ENCODE measurements at places on chromosomes 12 and 14.

- DNase-seq, result no peak
These were observed 118.1 kb upstream of the FOXN3 start for GRCh38 chr14:89534902-89535685.

DNA sequence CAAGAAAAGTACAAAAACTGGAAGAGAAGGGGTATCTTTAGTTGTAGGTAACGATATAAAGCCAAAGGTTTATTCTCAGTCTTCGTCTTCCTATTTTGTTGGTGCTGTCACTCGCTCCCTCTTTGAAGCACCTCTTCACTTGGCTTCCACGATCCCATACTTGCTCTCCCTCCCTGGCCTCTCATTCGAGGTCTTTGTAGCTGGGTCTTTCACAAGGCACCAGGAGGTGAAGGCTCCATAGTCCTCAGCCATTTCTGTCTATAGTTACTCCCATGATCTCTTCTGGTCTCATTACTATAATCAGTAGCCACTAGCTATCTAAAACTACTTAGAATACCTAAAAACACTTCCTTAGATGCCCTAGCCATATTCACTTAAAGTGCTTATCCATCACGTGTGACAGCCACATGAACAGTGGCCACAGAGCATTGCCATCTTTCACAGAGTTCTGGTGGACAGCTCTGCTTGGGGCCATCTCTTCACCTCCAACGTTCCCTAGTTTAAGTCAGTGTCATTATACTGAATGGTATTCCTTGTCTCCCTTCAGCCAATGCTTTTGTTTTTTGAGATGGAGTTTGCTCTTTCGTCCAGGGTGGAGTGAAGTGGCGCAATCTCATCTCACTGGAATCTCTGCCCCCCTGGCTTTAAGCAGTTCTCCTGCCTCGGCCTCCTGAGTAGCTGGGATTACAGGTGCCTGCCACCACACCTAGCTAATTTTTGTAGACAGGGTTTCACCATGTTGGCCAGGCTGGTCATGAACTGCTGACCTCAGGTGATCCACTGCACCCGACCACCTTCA is 57.1 kb downstream of the ATP2A2 start:
- DNase-seq, result no peak

DNA sequence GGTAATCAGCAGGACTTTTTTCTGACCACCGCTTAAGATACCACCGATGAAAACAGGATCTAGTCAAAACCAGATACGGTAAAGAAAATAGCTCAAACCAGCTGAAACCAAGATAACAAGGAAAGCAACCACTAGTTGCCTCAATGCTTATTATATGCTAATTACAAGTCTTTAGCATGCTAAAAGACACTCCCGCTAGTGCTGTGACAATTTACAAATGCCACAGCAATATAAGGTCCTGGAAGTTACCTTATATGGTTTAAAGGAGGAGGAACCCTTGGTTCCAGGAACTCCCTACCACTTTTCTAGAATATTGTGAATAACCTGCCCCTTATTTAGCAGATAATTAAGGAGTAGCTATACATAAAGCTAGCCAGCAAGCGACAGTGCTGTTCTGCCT is 976.4 kb upstream of the SEL1L start:
- no peak for DNase-seq

- DNase-seq, result no peak
These were observed 11.3 kb downstream of the GARIN6 start for GRCh38 chr12:99658671-99659349.

DNA sequence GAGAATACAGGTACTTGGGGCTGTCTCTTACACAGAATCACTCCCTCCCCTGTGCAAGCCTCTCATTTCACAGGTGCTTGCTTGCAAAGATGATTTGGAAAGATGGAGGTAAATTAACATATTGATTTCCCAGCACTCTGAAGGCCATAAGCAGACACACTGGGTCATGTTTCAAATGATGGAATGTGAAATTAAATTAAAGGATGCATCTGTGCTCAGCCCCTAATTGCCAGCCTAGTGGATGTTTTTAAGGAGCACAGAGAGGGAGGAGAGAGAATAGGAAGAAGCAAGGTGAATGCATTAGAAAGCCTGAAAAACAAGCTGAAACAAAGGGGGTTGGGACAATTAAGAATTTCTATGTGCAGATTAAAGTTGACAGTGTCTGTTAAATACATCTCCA is 96.1 kb upstream of the GRIP1 start:
- no peak for DNase-seq

GRCh38 chr12:69738351-69739286 is at the start of gene RAB3IP:
RAB3IP (plus strand) TSS chr12:69738860; CDS start chr12:69755409, 16,549 bp downstream.
- DNase-seq, result peak; percentile 87

- no peak for DNase-seq
These were observed 40.1 kb upstream of the AMN start for GRCh38 chr14:102882226-102882906.

DNA sequence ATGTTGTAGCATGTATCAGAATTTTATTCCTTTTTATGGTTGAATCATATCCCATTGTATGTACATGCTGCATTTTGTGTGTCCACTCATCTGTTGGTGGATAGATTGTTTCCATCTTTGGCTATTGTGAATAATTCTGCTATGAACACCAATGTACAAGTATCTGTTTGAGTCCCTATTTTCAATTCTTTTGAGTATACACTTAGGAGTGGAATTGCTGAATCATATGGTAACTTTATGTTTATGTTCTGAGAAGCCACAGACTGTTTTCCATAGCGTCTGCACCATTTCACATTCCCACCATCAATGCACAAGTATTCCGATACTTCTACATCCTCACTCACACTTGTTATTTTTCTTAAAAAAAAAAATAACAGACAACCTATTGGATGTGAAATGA is 91.5 kb downstream of the ARF6 start:
- DNase-seq, result no peak

DNA sequence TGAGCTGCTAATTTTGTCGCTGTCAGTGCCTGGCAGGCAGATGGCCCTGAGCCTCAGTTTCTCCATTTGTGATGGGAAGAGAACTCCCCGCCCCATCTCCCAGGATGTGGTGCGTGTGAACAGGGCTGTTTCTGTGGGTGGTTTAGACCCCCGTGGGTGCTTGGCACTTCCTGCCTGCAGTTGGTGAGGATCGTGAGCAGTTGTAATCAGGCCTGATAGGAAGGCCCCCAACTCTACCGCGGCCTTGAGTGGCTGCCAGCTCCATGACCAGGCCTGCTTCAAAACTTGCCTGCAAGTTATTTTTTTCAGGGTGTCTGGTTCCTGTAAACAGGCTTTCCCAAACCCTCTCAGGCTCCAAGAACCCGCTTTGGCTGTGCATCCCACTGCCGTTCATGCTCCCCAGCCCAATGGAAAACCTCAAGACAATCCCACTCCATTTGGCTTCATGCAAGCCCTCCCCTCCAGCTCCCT is 138.4 kb downstream of the ZFP36L1 start:
- DNase-seq, result no peak

- no peak for DNase-seq
These were observed 22.7 kb upstream of the PNMA1 start for GRCh38 chr14:73736842-73737241.

DNA sequence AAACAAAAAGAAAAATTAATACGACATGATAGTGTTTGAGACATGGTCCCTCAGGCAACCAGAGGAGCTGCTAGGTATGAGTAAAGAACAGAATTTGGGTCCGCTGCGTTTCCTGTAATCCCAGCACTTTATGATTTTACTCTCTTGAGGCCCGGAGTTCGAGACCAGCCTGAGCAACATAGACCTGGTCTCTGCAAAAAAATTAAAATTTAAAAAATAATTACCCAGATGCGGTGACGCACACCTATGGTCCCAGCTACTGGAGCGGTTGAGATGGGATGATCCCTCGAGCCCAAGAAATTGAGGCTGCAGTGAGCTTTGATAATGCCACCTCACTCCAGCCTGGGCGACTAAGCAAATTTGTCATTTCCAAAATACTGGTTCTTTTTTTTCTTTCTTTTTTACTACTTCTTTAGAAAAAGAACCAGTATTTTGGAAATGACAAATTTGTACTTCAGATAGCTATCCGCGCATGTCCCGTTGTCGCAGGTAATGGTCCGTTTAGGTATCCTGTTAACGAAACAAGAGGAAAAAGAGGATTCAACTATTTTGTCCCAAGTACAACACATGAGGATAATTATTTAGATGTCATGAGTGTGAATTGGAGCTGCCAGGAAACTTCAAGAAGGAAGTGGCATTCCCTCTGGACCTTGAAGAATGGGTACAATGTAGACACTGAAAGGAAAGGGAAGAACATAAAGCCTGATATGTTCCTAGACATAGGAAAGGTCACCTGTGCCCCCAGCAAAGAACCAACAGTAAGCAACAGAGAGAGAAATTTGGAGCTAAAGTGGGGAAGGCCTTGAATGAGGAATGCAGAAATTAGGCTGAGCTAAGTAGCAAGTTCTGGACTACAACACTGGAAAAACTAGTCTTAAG is 1.2 kb upstream of the HECTD1 start:
- peak; percentile 2 for DNase-seq

DNA sequence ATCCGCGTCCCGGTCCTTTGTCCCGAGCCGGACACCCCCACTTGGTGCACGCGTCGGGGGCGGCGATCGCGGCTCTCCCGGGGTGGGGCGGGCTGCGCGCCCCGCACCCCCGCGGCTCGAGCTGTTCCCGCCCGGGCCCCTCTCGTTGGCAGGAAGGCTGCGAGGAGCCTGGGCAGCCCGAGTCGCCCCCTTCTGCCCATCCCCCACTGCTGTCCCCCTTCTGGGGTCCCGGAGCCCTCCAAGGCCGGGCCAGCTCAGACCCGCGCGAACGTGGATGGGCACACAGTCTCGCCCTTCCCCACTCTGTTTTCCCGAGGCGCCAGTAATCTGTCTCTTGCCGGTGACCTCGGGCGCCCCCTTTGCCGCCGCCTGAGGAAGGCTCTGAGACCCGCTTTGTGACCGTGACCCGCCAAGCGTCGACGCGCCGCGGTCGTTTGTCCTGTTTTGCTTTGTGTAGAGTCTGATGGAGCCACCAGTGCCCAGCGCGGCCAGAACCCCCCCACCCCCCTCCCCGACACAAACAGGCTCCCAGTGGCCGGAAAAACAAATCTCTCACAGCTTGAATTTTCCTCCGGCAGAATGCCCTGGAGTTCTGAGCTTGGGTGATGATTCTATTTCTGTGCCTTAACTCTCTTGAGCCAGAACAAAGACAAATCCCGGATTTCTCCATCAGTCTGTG is 610 bp downstream of the C14orf132 start:
- DNase-seq, result no peak

GRCh38 chr12:101686176-101686575 is 11.3 kb upstream of the CHPT1 start:
- DNase-seq, result no peak

- DNase-seq, result no peak
These were observed 7.7 kb downstream of the RARG start for GRCh38 chr12:53224061-53224896.

GRCh38 chr14:65738339-65738738 is 325.8 kb downstream of the FUT8 start:
- DNase-seq, result no peak

- DNase-seq, result no peak
These were observed 211.5 kb upstream of the PWP1 start for GRCh38 chr12:107474099-107474498.

DNA sequence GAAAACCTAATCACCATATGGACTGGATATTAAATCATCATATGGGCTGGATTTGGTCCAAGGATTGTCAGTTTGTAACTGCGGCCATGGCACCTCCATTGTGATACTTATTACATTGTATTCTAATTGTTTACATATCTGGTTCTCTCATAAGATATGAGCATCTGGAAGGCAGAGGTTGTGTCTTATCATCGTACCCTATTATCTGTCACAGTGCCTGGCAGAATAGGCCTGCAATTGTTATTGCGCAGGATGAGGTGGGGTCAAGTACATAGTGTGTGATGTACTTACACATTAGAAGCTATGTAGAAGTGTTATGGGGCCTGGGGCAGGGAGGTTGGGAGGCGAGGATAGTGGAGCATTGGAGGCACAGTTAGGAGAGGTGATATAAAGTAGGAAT is 4.7 kb downstream of the IFT43 start:
- no peak for DNase-seq

DNA sequence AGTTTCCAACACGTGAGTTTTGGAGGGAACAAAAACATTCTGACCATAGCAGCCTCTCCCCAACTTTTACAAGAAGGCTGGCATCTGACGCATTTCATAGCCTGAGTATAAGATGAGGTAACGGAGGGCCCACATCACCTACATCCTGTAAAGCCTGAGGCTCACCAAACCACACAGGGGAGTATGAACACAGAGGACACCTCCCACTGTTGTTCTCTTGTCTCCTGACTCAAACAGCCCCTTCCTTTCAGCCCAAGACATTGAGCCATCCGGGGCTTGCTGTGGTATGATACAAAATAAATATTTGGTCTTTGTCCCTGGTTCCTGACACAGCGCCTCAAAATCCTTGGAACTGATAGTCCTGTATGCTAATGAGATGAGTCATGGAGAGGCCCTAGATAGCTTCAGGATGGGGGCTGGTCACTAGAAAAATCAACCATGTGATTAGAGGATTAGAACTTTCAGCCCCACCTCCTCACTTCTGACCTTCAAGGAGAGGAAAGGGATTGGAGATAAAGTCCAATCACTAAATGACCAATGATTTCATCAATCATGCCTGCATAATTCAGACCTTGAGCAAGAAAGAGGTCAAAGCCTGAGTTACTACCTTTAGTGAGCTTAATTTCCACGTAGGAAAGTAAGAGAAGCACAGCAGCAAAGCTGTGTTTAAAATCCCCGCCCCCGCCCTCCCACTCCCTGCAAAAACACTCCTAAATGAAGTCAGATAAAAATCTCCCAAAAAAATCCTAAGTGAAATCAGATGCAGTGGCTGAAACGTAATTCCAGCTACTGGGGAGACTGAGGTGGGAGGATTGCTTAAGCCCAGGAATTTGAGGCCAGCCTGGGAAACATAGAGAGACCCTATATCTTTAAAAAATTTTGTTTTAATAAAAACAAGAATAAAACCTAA is 236.4 kb downstream of the PCNX1 start:
- DNase-seq, result no peak

DNA sequence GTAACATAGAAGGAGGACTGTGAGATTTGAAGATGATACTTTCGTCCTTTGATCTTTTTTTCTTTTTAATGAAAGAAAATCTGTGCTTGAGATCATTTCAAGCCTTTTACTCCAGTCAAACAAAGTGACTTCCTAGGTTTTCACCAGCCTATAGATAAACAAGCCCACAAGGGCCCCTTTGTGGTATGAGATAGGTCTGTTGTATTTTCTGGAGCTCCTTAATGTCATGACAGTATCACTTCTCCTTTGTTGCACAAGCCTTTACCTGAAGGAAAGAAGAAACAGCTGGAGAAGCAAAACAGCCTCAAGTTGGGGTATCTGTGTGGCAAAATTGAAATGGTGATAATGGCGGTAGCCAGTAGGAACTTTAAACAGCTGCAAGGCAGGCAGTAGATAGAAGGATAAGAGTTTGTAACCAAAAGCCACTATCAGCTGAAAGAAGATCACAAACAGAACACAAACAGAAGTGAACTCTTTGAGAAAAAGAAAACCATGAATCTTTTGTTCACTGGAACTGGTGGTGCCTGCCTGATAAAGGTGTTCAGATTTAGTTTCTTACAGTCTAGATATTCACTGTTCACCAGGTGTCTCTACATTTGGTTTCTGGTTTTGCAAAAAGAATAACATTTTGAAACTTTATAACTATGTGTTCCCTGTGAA is 96.8 kb downstream of the LGR5 start:
- no peak for DNase-seq

GRCh38 chr14:90061685-90062126 is at the start of gene KCNK13:
KCNK13 (plus strand) TSS chr14:90061994; CDS start chr14:90062206, 212 bp downstream.
- no peak for DNase-seq
